ENCODE measurements at places on chromosomes 5 and 9.
A peak's percentile ranks its signal among the peaks of the same experiment; 100 is the strongest.

DNA sequence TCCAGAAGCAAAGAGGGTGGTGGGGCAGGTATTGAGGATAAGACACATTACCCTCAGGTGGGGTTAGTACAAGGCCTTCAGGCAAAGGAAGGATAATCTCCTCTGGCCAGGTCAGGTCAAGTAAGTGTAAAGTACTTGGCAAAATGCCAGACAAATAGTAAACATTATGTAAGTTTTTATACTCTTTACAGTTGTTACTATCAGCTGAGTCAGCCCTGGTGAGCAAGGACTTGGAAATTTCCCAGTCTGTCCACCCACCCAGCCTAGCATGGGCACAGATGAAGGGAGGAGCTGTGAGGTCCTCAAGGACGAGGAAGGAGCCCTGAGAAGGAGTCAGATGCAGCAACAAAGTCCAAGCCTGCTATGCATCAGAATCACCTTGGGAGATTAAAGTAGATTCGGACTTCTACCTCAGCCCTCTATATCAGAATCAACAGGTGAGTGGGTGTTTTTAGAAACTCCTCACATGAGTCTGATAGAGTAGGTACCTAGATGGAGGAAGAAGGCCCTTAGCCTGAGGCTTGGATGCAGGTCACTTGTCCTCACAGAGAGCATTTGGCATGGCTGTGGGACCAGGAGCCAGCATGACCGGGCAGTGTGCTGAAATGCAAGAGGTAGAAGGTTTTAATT lies 50.2 kb upstream of the BARX1 start:
- DNase-seq: no peak

- no peak for DNase-seq
Measured at GRCh38 chr5:154311362-154311761, 120.8 kb downstream of the GALNT10 start.

DNA sequence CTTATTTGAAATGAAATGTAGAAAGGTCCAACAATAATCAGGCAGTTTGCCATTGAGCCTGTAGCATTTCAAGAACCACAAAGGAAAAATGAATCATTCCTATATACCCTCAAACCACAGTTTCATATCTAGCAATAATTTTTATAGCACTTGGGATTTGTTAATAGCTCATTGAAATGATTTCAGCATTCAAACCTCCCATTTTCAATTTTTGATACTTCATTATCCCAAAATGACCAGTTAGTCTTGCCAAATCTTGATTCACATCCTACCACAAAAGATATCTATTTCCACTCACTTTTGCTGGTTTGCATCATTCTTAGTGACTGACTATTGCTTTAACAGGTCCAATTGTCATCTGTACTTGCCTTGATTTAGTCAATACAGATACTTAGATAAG lies 790.1 kb downstream of the TLE1 start:
- no peak for DNase-seq

GRCh38 chr5:107805166-107805565 lies 134.4 kb upstream of the EFNA5 start:
- DNase-seq: no peak

- DNase-seq: no peak
Measured at GRCh38 chr9:108478431-108479332, 377.1 kb downstream of the ACTL7B start.

DNA sequence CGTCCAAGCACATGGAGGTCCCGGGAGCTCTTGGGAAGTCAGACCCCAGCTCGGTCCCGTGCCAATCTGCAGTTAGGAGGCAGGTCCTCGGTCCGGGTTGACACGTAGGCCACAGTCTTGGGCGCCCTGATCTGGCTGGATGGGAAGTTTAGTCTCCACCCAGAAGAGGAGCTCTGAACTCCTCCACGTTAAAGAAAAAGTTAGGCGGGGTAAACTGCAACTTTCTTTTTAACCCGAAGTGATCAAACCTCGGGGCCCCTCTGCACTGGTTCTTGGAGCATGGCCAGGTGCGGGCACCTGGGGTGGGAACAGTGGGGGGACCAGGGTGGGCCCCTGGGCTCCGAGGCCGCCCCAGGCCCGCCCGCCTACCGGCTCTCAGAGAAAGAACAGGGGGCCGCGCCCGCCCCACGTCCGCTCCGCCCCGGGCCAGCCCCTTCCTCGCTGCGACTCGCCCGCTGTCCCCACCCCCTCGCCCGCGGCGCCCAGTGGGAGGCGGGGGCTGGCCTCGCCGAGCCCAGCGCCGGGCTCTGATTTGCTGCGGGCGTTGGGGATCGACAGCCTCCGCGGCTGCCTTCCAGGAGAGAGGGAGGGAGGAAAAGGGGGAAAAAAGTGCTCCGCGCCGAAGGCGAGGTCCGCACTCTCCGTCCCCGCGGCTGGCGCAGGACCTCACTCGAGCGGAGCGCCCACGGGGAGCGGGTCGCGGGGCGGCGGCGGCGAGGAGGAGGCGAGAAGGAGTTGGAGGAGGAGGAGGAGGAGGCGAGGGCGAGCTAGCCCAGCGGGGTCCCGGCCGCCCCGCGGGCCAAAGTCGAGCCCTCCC lies at the start of gene COL5A1:
Gene COL5A1 (plus strand): TSS at position 631 of the 817 bp plus-strand sequence. CDS start 385 bp downstream, outside the sequence.
- DNase-seq: peak; percentile 29

DNA sequence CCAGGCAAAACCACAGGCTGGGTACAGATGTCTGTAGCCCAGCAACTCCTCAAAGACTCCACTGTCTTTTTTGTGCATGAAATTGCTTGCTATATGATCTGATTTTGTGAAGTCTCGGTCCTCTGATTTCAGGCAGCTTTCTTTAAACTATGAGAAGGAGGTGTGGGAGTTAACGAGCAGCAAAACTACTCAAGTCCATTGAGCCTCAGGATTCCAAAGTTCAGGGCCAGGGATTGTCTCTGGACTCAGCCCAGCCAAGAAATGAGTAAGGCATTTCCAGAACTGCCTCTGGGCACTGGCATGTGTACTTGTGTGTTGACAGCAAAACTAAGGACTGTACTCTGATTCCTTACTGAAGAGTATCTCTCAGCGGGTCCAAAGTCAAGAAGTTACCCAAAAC lies 53.4 kb upstream of the GLIS3 start:
- no peak for DNase-seq

DNA sequence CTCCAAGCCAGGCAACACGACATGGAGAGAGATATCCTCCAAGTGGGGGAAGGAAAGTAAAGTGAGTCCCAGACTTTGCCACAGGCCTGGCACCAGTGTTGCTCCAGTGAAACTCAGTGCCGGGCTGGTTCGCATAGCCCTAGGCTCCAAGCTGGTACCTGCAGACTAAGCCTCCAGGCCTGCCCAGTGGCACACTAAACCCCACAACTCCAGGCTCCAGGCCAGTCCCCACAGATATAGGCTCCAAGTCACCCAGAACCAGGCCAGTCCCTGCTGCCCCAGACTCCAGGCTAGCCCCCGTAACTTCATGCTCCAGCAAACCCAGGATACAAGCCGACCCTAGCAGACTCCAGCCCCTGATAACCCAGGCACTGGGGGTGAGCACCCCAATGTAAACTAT lies 23.0 kb upstream of the AP3B1 start:
- no peak for DNase-seq

- DNase-seq: no peak
Measured at GRCh38 chr5:1874771-1875220, 7.9 kb downstream of the IRX4 start.

DNA sequence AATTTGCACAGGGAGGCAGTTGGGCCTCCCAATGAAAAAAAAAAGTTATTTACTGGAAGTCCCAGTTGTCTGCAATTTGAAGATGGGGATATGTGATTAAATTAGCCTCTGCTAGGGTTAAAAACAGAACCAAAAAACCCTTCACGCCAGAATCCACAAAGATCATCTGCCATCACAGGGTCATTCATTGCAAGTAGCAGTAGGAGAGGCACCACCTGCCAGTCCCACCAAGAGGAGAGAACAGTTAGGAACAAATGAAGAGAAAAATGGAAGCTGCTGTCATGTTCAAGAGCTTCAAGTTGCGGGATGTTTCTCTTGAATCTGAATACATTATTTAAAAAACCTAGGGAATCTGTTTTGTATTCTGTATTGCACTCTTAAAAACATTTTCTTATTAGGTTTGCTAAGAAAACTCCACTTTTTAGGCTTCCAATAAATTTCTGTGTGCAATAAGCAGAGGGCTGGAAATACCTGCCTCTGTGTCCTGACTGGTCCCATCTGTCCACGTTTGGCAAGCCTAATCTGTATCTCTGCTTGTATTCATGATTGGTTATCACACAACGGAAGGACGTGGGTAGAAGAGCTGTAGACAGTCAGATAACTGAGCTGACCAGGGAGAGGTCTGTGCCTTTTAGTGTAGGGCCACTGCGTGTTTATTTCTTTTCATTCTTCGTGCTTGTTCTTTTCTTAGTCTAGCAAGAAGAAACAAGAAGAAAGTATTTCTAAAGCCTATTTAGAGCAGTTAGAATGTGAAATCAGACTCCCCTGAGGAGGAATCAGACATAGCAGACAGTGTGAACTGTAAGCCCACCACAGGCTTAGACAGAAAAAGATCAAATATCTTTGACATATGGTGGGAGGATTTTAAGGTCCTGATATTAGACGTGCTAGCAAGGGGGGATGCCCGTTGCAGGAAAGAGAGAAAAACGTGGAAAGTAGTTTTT lies 630.6 kb upstream of the SEMA6A start:
- DNase-seq: no peak

DNA sequence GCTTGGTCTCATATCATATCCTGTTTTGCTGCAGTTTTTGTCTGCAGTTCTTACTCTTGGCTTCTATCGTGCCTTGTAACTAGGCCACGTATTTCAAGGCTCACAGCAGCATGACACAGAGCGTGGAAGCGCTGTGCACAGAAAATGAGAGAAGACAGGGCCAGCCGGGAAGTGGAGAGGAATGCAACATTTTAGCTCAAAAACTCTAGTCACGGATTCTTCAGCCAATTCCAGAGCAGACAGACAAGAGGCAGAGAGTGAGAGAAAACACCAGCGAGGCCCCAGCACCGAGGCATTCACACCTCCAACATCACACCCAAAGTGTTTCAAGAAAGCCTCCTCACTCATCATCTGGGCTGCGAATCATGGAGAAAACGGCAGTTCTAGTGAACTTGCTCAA lies 160.8 kb downstream of the DNAH5 start:
- no peak for DNase-seq

- DNase-seq: no peak
Measured at GRCh38 chr5:137188566-137188965, 310.6 kb downstream of the SPOCK1 start.

DNA sequence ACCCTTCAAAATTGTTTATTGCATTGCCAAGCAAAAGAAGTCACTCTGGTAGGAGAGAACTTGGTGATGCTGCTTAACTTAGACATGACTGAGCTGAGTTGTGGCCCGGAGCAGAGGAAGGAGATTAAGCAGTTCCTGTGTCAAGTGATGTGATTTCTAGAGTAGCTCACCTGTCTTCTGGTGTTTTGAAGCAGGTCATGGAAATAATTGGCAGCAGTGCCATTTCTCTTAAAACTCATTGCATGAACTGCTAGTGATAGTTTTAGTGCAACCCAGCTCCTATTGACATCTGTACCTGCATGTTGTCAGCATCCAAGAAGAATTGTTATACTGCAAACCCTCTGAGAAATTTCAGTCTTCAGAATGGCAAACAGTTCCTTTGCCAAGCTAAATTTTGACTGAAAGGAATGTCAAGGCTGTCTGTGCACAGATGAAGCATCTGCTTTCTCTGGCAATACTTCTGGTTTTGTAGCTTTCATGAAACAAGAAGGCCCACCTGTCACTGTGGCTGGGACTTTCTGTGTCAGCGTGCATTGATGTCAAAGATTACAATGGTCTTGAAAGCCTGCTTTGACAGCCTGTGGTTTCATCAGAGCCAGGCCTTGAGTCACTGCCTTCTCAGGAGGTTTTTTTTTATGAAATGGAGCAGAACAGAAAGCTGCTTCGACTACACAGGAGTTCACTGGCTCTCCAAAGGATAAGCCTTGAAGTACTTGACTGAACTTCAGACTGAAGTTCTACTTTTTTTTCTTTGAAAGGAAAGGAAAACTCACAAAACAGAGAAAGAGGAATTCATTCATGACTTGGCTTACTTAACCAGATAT lies 90.6 kb downstream of the RALGPS1 start:
- DNase-seq: peak; percentile 49

- no peak for DNase-seq
Measured at GRCh38 chr9:125991886-125992529, 244.8 kb downstream of the PBX3 start.

DNA sequence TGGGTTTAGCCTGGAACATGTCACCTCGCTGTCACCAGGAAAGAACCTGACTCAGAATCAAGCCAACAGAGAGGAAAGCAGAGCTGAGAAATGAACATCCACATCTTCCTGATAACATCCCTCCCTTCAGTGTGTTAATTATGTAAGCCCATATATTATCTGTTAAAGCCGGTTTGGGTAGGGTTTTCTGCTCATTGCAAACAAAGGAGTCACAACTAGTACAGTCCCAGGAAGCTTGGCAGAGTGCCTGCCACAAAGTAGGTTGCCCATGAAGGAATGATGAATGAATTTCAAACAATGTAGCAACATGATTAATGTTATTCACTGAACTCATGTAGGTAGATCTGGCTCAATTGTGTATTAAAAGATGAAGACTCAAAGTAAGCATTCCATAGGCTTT lies 10.4 kb upstream of the PPARGC1B start:
- DNase-seq: no peak

DNA sequence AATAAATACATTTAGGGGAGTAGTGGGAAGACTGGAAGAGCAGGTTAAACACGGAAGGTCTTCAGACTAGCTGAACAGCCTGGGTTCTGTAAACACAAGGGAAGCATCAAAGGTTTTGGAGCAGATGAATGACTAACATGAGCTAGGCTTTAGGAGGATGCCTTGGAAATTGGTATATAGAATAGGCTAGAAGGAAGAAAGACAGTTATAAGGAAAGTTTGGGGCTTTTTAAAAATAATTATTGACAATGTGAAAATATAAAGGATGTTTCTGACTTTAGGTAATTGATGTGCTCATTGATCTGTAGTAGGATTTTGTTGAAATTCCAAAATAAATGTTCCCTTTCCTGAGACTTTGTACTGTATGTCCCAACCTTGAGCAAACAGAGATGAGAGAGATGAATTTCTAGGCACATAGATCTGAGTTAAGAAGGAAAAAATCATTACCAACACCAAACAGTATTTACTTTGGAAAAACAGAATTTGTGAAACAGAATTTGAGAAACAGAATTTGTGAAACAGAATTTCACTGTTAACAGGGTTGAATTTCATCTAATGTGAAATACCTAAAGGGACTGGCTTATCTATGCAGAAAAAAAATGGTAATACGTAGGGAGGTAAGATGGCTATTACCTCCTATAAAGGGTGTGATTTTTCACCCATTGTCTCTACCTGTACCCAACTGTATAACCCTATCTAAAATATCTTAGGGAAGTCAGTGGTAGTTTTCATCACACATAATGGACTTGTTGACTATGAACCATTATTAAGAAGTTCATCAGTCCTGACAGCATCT lies 28.8 kb downstream of the SKP2 start:
- DNase-seq: no peak

GRCh38 chr9:112186695-112187094 lies 11.6 kb upstream of the SUSD1 start:
- no peak for DNase-seq

DNA sequence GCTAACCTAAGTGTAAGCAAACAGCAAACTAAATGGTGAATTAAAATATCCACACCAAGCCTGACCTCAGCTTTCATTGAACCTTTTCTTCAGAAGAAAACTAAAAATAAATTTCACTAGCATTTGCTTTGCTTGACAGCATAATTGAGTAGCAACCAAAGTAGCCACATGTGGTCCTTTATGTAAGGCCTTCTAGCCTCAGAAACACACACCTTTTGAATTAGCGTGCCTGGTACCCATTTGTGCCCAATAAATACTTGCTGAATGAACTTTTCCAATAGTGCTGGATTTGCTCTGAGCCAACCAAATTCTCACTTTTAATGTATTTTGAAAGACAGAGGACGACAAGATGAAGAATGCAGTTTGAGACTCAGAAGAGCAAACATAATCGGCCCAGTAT lies 2.1 kb upstream of the NIPBL start:
- DNase-seq: no peak

GRCh38 chr9:112212926-112213325 lies 37.8 kb upstream of the SUSD1 start:
- no peak for DNase-seq
